ENCODE measurements at places on chromosomes 4 and X. TPM values are rescaled to one million over a fixed set of nuclear protein-coding genes. Genes with fewer than 3 reads are reported as not detected.
A peak's percentile ranks its signal among the peaks of the same experiment; 100 is the strongest.

GRCh38 chrX:46574774-46575381, 1.3 kb downstream of the CHST7 start:
- peak; percentile 49 for DNase-seq

DNA sequence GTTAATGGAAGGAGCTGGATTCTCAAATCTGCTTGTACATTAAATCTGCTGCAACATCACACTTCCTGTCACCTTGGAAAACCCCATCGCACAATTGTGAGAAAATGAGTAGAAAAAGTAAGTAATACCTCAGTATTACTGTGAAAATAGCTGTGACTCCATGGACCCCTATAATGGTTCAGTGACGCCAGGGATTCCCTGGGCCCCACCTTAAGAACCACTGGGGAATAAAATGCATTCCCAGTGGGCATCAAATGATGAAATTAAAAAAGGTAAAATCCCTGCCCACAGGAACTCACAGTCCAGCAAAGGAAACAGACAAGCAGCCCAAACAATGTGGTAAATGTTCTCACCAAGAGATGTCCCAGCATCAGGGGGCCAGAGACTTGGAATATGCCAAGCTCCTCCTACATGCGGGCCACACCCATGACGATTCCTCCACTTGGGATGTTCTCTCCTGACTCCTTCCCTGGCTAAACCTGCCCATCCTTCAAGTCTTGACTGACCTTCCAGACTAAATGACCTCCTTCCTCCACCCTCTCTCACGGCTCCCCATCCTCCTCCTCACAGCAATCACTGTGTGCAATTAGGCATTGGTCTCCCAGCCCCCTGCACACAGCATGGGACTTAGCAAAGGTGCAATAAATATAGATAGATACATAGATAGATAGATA, 2.6 kb downstream of the EVC2 start:
- no peak for DNase-seq

TLR6 gene
- total RNA-seq: 3.2 TPM

ASB9 gene
- 0.67 TPM for total RNA-seq
